Epithelial cell of alveolus of lung (primary cell): ENCODE measurements at places on chromosomes 16 and 17. TPM values are rescaled to one million over a fixed set of nuclear protein-coding genes. Genes with fewer than 3 reads are reported as not detected.

The MMP28 gene
- total RNA-seq: 0.13 TPM in 1 of 2 replicates, not detected in the other

The KRTAP2-2 gene
- not detected in 2 replicates for total RNA-seq

The KRTAP4-4 gene
- total RNA-seq: not detected in 2 replicates

The HOXB7 gene
- 13.2 and 14.9 TPM in 2 replicates for total RNA-seq

The EFCAB3 gene
- not detected in 2 replicates for total RNA-seq

The TELO2 gene
- 15.0 and 31.0 TPM in 2 replicates for total RNA-seq

The TLCD2 gene
- total RNA-seq: 1.2 and 8.4 TPM in 2 replicates

The UNC45B gene
- 0.96 TPM in 1 of 2 replicates, not detected in the other for total RNA-seq

The SLC5A10 gene
- not detected in 2 replicates for total RNA-seq

The P2RX1 gene
- total RNA-seq: 0.26 and 0.48 TPM in 2 replicates

The GPRC5C gene
- 6.7 and 11.2 TPM in 2 replicates for total RNA-seq

The HYDIN gene
- total RNA-seq: 0.26 and 0.40 TPM in 2 replicates

The STAT5B gene
- total RNA-seq: 19.9 and 26.3 TPM in 2 replicates

The NRN1L gene
- total RNA-seq: 0.96 TPM in 1 of 2 replicates, not detected in the other

The TRIM37 gene
- total RNA-seq: 10.3 and 20.8 TPM in 2 replicates

The SYNGR3 gene
- 5.4 and 7.6 TPM in 2 replicates for total RNA-seq

The CES3 gene
- total RNA-seq: 0.24 TPM in 1 of 2 replicates, not detected in the other

The PRSS22 gene
- 0.40 and 4.3 TPM in 2 replicates for total RNA-seq

The HEATR9 gene
- not detected in 2 replicates for total RNA-seq

The CTRB2 gene
- total RNA-seq: not detected in 2 replicates

The TEX14 gene
- total RNA-seq: under 0.01 TPM in 1 of 2 replicates, not detected in the other

The SLC25A19 gene
- 3.0 and 10.2 TPM in 2 replicates for total RNA-seq

The TPSB2 gene
- total RNA-seq: not detected in 2 replicates

The C16orf86 gene
- 2.3 and 11.7 TPM in 2 replicates for total RNA-seq

The WFIKKN2 gene
- total RNA-seq: not detected in 2 replicates

The SSTR5 gene
- total RNA-seq: 0.32 TPM in 1 of 2 replicates, not detected in the other

The SDR42E2 gene
- not detected in 2 replicates for total RNA-seq

The GPR139 gene
- not detected in 2 replicates for total RNA-seq

The TNFRSF17 gene
- not detected in 2 replicates for total RNA-seq

The CRHR1 gene
- total RNA-seq: under 0.01 TPM in 1 of 2 replicates, not detected in the other

The ABCA5 gene
- 6.0 and 7.5 TPM in 2 replicates for total RNA-seq

The TBX2 gene
- total RNA-seq: 38.9 and 324 TPM in 2 replicates

The GRB2 gene
- total RNA-seq: 76.8 and 82.6 TPM in 2 replicates

The ACSM5 gene
- total RNA-seq: 0.16 TPM in 1 of 2 replicates, not detected in the other

The SMIM36 gene
- not detected in 2 replicates for total RNA-seq

The FOXN1 gene
- total RNA-seq: not detected in 2 replicates

The ADAMTS18 gene
- total RNA-seq: 0.16 and 1.3 TPM in 2 replicates

The ADCY9 gene
- total RNA-seq: 12.8 and 14.7 TPM in 2 replicates

The KRT15 gene
- total RNA-seq: 0.96 and 2.7 TPM in 2 replicates

The LIG3 gene
- 9.2 and 25.6 TPM in 2 replicates for total RNA-seq

The HSD17B1 gene
- total RNA-seq: 0.48 and 11.4 TPM in 2 replicates

The DYNLRB2 gene
- not detected in 2 replicates for total RNA-seq

The MRPS7 gene
- total RNA-seq: 43.4 and 53.0 TPM in 2 replicates

The C1QTNF8 gene
- not detected in 2 replicates for total RNA-seq

The CNGB1 gene
- under 0.01 TPM in 1 of 2 replicates, not detected in the other for total RNA-seq

The NT5M gene
- total RNA-seq: 1.3 and 1.9 TPM in 2 replicates
